Activated CD4-positive, alpha-beta T cell treated with anti-CD3 and anti-CD28 coated beads, Interleukin-2, amount 10 ng/mL, durations not matched to agents 7 days and 5 days (primary cell): ENCODE measurements at places on chromosomes 3 and 15. TPM values are rescaled to one million over a fixed set of nuclear protein-coding genes. Genes with fewer than 3 reads are reported as not detected.
A peak's percentile ranks its signal among the peaks of the same experiment; 100 is the strongest.

Gene PLA2G4D
- total RNA-seq = not detected

Gene GUCA1C
- not detected for total RNA-seq

Gene SLC2A2
- total RNA-seq = not detected

Gene PDCD7
- total RNA-seq = 26.5 TPM

Gene ECE2
- not detected for total RNA-seq

- DNase-seq = no peak
Measured at GRCh38 chr3:49916686-49917085, 12.9 kb downstream of the MON1A start.

DNA sequence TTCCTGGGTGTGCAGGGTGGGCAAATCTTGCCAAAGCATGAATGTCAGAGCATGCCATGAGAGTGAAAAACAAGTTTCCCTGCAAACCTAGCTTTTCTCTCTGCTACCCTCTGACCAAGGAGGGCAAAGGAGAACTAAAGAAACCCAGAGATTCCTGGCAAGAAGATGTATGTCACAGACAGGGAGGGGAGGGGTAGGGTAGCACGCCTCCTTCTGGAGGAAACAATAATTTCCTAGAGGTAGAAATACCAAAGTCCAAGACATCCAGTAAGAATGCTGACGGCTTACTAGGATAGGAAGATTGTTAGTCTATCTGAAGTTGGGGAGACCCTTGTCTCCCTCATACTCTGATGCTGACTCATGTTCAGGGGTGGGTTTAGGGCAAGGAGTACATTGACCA is 203.9 kb downstream of the NR1D2 start:
- DNase-seq = no peak

DNA sequence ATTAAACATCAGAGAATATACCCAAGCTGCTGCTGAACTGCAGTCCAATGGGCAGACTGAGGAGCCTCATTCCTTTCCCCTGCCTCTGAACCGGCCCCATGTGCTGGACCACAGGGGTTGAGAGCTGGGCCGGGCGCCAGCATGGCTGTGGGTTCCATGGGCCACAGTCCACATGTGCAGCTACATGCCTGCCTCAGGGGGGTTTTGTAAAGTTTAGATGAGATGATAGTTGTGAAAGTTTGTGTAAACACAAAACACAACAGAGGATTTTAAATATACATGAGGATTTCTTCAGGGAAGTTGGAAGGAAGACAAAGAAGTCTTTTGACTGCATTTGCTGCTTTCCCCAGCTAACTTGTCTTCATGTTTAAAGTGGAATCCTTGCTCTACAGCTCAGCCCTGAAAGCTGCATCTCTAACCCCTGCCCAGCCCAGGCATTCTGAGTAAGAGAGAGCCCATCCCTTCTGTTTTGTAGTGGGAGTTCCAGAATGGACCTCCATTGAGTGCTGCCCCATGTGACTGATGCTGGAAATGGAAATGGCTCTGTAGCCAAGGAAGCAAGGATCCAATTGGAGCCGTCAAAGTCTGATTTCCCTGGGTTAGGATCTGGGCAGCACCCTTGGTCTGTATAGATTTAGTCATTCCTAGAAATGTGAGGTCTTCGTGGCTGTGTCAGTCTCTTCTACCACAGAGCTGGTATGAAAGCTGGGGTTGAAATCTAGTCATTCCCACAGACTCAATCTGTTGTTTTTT is 17.5 kb downstream of the SLC12A8 start:
- DNase-seq = no peak

DNA sequence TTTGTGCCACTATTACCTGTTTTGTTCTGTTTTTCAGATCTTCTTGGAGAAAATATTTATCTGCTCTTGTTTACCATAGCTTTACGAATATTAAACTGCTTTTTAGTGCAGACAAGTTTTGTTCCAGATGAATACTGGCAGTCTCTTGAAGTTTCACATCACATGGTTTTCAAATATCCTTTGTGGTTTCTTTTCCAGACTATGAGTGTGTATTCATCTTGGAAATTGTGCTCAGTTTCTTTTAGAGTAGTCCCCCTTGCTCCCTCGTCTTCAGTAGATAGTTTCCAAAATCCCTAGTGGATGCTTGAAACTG is 1.2 kb downstream of the PIGB start:
- DNase-seq = no peak

GRCh38 chr3:27335571-27335970 is 33.6 kb downstream of the NEK10 start:
- DNase-seq = no peak

DNA sequence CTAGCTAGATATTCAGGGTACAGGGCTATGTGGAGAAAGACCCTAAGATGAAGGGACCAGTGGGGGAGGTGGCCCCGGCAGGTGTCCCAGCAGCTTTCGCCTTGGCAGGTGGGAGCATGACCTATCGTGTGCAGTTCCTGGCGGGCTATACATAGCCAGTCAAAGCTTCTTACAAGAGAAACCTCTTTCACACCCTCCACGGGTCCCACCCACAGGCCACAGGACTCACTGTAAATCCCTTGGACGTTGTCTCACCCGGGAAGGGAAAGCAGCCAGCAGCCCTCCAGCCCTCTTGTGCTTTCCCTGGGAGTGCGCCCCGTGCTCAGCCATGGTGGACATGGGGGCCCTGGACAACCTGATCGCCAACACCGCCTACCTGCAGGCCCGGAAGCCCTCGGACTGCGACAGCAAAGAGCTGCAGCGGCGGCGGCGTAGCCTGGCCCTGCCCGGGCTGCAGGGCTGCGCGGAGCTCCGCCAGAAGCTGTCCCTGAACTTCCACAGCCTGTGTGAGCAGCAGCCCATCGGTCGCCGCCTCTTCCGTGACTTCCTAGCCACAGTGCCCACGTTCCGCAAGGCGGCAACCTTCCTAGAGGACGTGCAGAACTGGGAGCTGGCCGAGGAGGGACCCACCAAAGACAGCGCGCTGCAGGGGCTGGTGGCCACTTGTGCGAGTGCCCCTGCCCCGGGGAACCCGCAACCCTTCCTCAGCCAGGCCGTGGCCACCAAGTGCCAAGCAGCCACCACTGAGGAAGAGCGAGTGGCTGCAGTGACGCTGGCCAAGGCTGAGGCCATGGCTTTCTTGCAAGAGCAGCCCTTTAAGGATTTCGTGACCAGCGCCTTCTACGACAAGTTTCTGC is 15.0 kb downstream of the GRK7 start:
- DNase-seq = no peak

DNA sequence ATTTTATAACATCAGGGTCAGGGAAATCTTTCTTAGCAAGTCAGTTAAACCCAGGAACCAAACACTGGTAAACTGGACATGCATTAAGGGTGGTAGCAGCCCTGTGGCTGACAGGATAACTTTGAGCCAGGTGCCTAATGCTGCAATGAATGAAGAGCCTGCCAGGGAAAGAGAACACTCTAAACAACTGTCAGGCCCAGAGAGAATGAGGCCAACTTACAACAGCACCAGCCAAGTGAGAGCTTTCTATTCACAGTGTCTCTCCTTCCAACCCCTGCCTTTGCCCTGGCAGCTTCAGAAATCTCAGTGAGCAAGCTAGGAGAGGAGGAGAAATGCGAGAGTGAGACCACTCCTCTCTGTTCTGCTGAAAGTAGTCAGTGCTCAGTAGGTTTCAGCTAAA is 50.4 kb upstream of the ATP2C1 start:
- no peak for DNase-seq

- DNase-seq = no peak
Measured at GRCh38 chr15:62020576-62021160, 39.6 kb downstream of the VPS13C start.

GRCh38 chr15:101088788-101089578 is 162.9 kb downstream of the CHSY1 start:
- peak; percentile 76 for DNase-seq

- no peak for DNase-seq
Measured at GRCh38 chr3:50644561-50644960, 27.6 kb downstream of the MAPKAPK3 start.

GRCh38 chr15:68420186-68420684 is 11.7 kb downstream of the ITGA11 start:
- no peak for DNase-seq

- DNase-seq = no peak
Measured at GRCh38 chr3:85483986-85484385, 525.2 kb downstream of the CADM2 start.

- DNase-seq = no peak
Measured at GRCh38 chr15:30827625-30828303, 76.0 kb upstream of the FAN1 start.

DNA sequence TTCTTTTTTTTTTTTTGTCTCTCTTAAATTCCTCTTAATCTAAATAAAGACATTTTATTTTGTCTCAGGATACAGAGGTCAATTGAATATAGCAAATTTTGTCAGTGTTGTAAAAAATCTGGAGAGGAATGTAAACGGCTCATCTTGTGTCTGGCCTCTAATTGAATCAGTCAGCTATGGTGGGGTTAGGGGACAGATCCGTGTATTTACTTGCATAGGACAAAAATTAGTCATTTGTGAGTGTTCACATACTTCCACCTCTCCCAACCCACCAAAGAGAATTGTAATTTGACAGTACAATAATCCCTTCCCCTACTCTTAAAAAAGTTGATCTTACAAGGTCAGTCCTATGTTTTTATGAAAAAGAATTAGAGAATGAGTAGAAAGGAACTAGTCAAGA is 18.3 kb downstream of the PPARG start:
- DNase-seq = no peak

DNA sequence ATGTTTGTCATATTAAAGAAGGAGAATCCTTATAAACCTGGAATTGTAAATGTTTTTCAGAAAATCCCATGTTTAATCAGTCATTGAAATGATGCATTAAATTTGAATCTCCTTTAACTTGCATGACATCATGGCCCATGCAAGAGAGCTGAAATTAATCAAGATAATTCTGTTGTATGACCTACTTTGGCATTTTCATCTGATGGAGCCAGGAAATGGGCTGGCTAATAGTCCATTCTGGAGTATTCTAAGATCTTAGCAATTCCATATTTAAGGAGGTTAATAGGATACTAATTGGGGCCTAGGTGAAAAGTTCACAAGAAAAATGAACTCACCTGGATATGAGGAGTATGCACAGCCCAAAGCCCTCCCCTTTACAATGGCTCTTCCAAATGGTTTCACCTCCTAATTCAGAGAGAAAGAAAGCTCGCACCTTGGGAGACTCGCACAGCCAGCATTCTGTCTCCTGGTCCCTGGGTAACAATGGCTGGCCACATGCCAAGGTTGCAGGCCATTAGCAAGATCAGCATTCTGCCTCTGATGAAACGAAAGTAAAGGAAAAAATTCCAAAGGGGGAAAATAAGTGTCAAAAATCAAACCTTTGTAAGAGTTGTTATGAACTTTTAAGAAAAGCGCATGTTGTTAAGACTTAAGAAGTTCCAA is 786.4 kb downstream of the MCTP2 start:
- DNase-seq = no peak

GRCh38 chr15:33107950-33108349 is 86.6 kb downstream of the FMN1 start:
- no peak for DNase-seq
